ENCODE measurements at places on chromosomes 7 and 10. TPM values are rescaled to one million over a fixed set of nuclear protein-coding genes. Genes with fewer than 3 reads are reported as not detected.

GRCh38 chr7:155896531-155897263 lies 84.4 kb upstream of the SHH start:
- H3K27ac ChIP-seq = peak overlapping the region; percentile 19
- peak; percentile 88 for DNase-seq
- peaks cover 23% of the 10 kb centered on the region for H3K4me1 ChIP-seq
- H3K27me3 ChIP-seq = no peaks in the 10 kb centered on the region

DNA sequence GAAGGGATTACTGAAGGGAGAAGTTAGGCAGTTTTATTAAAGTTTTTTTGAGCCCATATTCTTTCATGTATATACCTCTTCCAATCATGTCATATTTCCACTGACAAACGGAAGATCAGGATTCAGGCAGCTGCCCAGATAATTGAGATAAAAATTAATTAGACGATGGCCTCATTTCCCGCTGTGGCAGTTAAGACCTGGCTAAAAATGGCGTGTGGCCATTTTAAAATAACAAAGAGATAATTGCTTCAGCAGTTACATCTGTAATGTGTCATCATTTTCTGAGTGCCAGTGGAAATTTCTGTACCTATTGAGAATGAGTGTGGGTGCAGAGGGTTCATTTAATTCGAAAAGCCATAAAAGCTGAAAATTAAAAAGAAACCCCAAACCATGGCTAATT lies 215.1 kb downstream of the STK31 start:
- H3K27me3 ChIP-seq = peaks cover 3% of the 10 kb centered on the region
- no peaks in the 10 kb centered on the region for H3K4me1 ChIP-seq
- no peak overlapping the region for H3K4me3 ChIP-seq
- no peaks in the 10 kb centered on the region for H3K36me3 ChIP-seq

GRCh38 chr10:36194276-36194675 lies 552.2 kb upstream of the FZD8 start:
- no peak overlapping the region for H3K27ac ChIP-seq
- H3K27me3 ChIP-seq = no peaks in the 10 kb centered on the region
- DNase-seq = no peak
- no peaks in the 10 kb centered on the region for H3K4me1 ChIP-seq
- H3K36me3 ChIP-seq = peaks cover 2% of the 10 kb centered on the region

DNA sequence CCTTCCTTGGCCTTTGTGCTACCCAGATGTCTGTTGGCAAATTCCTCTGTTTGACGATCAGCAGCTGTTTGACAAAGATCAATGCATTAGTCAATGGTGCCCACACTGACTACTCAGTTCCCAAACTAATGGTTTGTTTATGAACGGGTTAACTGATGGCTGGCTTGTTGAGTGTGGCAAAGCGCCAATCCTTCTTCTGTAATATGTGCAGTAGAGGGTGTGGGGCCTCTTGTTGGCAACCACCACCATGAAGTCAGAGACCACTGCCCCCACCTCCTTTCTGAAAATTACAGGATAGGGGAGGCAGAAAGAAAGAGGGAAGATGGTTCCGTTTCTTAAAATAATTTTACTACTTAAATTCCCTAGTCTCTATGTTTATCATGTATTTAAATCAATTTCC lies 2.6 kb upstream of the PLCE1 start:
- H3K27me3 ChIP-seq = no peaks in the 10 kb centered on the region
- H3K27ac ChIP-seq = no peak overlapping the region
- H3K4me3 ChIP-seq = no peak overlapping the region
- H3K4me1 ChIP-seq = peaks cover 38% of the 10 kb centered on the region

DNA sequence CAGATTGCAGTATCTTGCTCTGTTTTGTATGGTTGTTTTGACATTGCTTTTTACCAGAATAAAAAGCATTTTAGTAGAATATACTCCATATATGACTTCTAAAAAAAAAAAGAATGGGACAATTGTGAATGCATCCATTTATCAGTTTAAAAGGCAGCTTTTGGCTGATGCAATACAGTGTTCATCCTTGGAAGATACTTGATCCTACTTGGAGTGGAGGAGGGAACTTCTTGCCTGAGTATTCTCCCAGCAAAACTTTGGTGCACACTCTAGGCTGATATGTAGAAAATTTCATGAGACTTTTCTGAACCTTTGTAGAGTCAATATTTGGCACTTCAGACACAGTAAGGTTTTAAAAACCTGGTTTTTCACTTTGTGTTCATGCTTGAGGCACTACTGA lies 40.2 kb downstream of the WDR11 start:
- H3K4me1 ChIP-seq = no peaks in the 10 kb centered on the region
- H3K27ac ChIP-seq = no peak overlapping the region
- no peak overlapping the region for H3K4me3 ChIP-seq

GRCh38 chr7:91181949-91182348 lies 82.3 kb upstream of the FZD1 start:
- no peaks in the 10 kb centered on the region for H3K4me1 ChIP-seq
- H3K4me3 ChIP-seq = no peak overlapping the region
- H3K27ac ChIP-seq = no peak overlapping the region
- peak; percentile 8 for DNase-seq

DNA sequence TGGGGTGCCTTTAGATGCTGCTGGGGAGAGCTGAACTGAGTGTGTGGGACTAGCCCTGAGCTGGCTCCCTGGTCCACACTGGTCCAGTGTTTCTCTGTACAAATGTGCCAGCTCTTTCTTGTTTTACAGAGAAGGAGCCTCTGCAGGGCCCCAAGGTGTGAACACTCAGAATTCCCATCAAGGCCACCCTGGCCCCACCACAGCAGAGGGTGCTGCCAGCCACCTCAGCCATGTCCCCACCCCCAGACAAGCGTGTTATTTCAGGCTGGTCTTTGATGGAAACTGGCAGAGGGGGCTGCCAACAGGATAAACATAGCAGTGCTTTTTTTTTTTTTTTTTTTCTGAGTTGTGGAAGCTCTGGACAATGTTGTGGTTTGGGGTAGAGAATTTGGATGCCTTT lies 68.5 kb upstream of the LRRC18 start:
- DNase-seq = no peak
- H3K27ac ChIP-seq = no peak overlapping the region
- H3K36me3 ChIP-seq = no peaks in the 10 kb centered on the region
- H3K4me1 ChIP-seq = no peaks in the 10 kb centered on the region
- peaks cover 59% of the 10 kb centered on the region for H3K27me3 ChIP-seq

GRCh38 chr7:134708692-134709091 lies 62.0 kb downstream of the BPGM start:
- no peak overlapping the region for H3K4me3 ChIP-seq
- no peak for DNase-seq
- H3K36me3 ChIP-seq = no peaks in the 10 kb centered on the region
- no peak overlapping the region for H3K27ac ChIP-seq

GRCh38 chr7:33692956-33693355 lies 212.4 kb upstream of the BMPER start:
- no peaks in the 10 kb centered on the region for H3K36me3 ChIP-seq
- H3K27ac ChIP-seq = peak overlapping the region; percentile 64
- peak; percentile 62 for DNase-seq
- no peaks in the 10 kb centered on the region for H3K27me3 ChIP-seq

DNA sequence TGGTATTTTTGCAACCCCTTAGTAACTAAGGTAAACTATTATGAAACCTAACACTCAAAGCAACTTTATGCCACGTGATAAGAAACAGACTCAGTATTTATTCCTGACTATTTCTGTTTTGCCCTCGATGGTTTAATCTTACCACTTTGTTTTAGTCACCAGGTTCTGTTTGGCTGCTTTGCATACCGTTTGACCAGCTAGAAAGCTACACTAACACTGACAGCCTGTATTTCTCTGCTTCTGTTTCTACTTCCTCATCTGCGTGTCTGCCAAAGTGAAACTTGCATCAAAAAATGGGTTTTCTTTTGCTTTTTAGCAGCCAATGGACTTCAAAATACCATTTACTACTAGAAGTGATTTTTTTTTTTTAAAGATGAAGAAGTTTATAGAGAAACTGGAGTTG lies 802.5 kb downstream of the GRM8 start:
- no peaks in the 10 kb centered on the region for H3K4me1 ChIP-seq
- no peak for DNase-seq
- no peaks in the 10 kb centered on the region for H3K36me3 ChIP-seq
- H3K27ac ChIP-seq = no peak overlapping the region

DNA sequence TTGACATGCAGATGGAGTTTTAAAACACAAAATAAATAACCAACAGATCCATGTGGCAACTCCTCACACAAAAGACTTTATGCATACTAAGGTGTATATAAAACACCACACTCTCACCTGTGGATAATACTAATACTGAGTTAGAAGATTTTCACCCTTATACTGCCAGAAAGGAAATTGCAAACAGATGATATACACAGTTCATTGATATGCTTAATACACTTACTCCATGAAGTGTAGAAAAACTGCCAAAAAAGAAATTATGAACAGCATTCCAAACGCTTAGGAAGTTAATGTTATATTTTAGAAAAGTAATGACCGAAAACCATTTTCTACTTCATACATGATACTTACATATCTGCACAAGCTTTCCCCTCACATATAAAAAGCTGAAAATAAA lies 17.6 kb upstream of the SNX13 start:
- no peaks in the 10 kb centered on the region for H3K4me1 ChIP-seq
- H3K27ac ChIP-seq = no peak overlapping the region
- no peaks in the 10 kb centered on the region for H3K27me3 ChIP-seq
- no peak for DNase-seq
- no peak overlapping the region for H3K4me3 ChIP-seq
- no peaks in the 10 kb centered on the region for H3K36me3 ChIP-seq

GRCh38 chr10:48468130-48468790 lies 136.6 kb downstream of the ARHGAP22 start:
- H3K4me3 ChIP-seq = no peak overlapping the region
- H3K4me1 ChIP-seq = no peaks in the 10 kb centered on the region
- H3K27me3 ChIP-seq = peaks cover 4% of the 10 kb centered on the region
- DNase-seq = no peak
- H3K36me3 ChIP-seq = no peaks in the 10 kb centered on the region

GRCh38 chr7:36526863-36527548 lies 137.3 kb downstream of the ANLN start:
- no peaks in the 10 kb centered on the region for H3K36me3 ChIP-seq
- H3K27me3 ChIP-seq = no peaks in the 10 kb centered on the region
- H3K4me1 ChIP-seq = peaks cover 23% of the 10 kb centered on the region
- peak overlapping the region; percentile 29 for H3K27ac ChIP-seq

DNA sequence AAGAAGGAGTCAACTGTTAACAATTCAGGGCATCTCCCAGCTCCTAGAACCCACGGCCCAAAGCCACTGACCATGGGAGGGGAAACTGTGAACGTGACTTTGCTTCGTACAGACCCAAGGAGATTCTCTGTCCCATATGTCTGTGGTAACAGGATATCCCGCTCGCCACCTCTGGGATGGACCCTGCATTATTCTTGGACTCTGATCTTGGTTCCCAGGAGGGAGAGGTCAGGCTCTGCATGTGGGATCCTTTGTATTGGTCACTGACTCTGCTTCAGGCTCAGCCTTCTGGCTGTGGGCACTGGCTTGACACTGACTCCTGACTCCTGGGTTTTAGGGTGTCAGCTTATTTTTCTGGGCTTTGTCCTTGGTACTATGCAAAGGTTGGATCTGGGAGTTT lies 13.5 kb upstream of the MBL2 start:
- no peak overlapping the region for H3K4me3 ChIP-seq
- H3K27me3 ChIP-seq = no peaks in the 10 kb centered on the region
- no peak for DNase-seq
- H3K27ac ChIP-seq = no peak overlapping the region
- H3K4me1 ChIP-seq = no peaks in the 10 kb centered on the region
- no peaks in the 10 kb centered on the region for H3K36me3 ChIP-seq

GRCh38 chr10:78700413-78700812 lies 368.4 kb upstream of the ZMIZ1 start:
- peak; percentile 98 for DNase-seq
- H3K27ac ChIP-seq = no peak overlapping the region
- no peaks in the 10 kb centered on the region for H3K27me3 ChIP-seq

DNA sequence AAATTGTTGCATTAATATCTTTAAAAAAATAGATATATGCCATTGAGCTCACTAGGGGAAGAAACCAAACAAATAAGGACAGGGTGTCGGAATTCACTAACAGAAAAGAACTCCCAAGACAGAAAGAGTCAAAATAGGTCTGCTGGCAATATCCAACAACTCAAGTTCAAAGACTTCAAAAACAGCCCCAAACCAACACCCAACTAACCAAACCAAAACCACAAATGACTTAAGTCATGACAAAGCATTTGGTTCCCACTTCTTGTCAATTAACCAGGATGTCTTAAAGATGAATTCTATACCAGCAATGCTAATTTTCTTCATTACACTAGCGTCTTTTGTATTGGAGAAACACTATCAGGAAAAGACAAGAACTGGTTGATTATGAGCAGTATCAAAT lies 249.0 kb upstream of the PLXNA4 start:
- H3K36me3 ChIP-seq = no peaks in the 10 kb centered on the region
- H3K4me3 ChIP-seq = no peak overlapping the region
- H3K4me1 ChIP-seq = no peaks in the 10 kb centered on the region
- DNase-seq = no peak
- no peaks in the 10 kb centered on the region for H3K27me3 ChIP-seq
- H3K27ac ChIP-seq = no peak overlapping the region

- H3K4me3 ChIP-seq = no peak overlapping the region
- H3K27ac ChIP-seq = no peak overlapping the region
- peaks cover 25% of the 10 kb centered on the region for H3K4me1 ChIP-seq
Measured at GRCh38 chr7:111678281-111678680, 116.0 kb upstream of the IMMP2L start.

DNA sequence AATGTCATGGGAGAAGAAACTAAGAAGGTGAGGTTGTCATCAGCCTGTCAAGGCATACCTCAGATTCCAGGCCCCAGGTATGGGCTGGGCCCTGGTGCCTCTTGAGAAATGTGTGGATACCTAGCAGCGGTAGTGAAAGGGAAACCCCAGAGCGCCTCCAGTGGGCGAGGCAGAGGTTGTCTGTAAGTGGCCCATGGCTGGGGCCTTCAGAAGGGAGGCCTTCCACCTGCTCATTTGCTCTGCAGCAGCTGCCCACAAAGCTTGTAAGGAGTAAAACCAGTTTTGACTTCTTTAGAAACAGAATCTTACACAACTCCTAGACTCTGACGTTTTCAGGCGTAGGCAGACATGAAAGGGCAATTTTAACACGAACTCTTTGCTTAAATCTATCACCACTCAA lies 509.9 kb downstream of the PARD3 start:
- H3K4me3 ChIP-seq = no peak overlapping the region
- no peaks in the 10 kb centered on the region for H3K4me1 ChIP-seq
- H3K27me3 ChIP-seq = no peaks in the 10 kb centered on the region
- no peak overlapping the region for H3K27ac ChIP-seq
- H3K36me3 ChIP-seq = no peaks in the 10 kb centered on the region

- peaks cover 28% of the 10 kb centered on the region for H3K4me1 ChIP-seq
- H3K27ac ChIP-seq = no peak overlapping the region
- peaks cover 30% of the 10 kb centered on the region for H3K36me3 ChIP-seq
- H3K27me3 ChIP-seq = no peaks in the 10 kb centered on the region
- peak overlapping the region; percentile 96 for H3K4me3 ChIP-seq
Measured at GRCh38 chr7:112453505-112454171, 3.4 kb downstream of the IFRD1 start.

- peak; percentile 67 for DNase-seq
- no peaks in the 10 kb centered on the region for H3K36me3 ChIP-seq
- no peaks in the 10 kb centered on the region for H3K27me3 ChIP-seq
- H3K27ac ChIP-seq = no peak overlapping the region
- H3K4me3 ChIP-seq = no peak overlapping the region
Measured at GRCh38 chr10:113539789-113540188, 13.1 kb upstream of the HABP2 start.

- DNase-seq = no peak
- no peaks in the 10 kb centered on the region for H3K27me3 ChIP-seq
- H3K27ac ChIP-seq = no peak overlapping the region
- peaks cover 16% of the 10 kb centered on the region for H3K4me1 ChIP-seq
Measured at GRCh38 chr7:149870701-149871483, 2.9 kb upstream of the ATP6V0E2 start.

Gene MMP21
- total RNA-seq = not detected

Gene HYAL4
- total RNA-seq = 0.98 TPM

Gene CRHR2
- not detected for total RNA-seq

Gene OR9A2
- not detected for total RNA-seq

Gene ZCCHC24
- 40.7 TPM for total RNA-seq

Gene DNAJC30
- 2.9 TPM for total RNA-seq

Gene PRKAR2B
- 1.5 TPM for total RNA-seq

Gene ITIH5
- total RNA-seq = not detected
